ENCODE measurements at places on chromosomes 3 and 15.

DNA sequence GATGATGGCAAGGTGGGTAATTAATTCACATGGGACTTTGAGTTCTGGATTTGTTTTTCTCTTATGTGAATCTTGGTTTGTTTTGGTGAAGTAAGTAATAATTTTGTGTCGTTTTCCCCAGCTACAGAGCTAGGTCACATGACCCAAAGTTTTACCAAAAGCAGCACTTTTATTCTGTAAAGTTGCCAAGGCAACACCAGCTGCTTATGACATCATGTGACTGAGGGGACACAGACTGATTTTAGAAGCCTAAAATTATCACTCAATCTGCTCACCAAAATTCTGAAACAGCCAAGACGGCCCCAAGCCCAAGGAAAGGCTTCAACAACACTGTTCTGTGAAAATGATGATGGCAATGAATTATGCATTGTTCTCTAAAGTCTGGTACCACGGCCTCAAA, 63.9 kb downstream of the MEX3B start:
- no peak for DNase-seq

GRCh38 chr15:73697033-73697467, 12.9 kb downstream of the CD276 start:
- DNase-seq, result peak; percentile 94

DNA sequence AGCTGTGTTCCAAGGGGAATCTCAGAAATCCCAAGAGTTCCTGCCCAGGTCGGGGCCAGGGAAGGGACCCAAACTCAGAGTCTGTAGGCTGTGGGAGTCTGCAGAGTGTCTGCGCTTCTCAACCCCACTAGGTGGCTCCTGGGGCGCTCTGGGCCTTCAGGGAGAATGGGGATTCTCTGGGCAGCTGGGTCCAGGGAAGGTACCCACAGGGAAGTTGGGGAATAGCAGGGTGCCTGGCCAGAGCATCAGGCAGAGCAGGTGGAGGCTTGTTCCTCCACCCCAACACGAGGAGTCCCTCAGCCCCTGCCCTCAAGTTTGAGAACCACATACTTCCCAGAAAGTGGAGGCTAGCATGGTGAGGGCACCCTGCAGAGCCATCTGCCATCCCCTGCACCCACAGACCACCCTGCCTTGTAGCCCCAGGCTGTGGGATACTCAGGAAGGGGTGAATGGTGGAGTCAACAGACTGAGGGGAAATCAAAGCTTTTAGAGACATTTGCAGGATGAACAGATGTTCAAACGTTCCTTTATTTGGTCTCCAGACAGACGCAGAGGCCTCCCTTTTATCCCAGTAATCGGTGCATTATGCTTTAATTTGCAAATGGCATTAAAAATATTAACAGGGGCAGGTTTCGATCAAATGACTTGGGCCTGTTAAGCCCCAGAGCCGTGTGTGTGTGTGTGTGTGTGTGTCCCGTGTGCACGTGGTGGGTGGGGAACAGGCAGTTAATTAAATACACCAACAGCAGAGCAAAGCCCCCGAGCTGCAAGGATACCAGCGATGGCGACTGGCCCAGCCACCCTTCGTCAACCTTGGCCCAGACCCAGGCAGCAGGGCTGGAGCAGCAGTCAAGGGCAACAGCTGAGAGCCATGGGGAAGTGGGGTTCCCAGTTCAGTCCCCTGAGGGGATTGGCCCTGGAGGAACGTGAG, 57.7 kb downstream of the DNAJB8 start:
- no peak for DNase-seq

DNA sequence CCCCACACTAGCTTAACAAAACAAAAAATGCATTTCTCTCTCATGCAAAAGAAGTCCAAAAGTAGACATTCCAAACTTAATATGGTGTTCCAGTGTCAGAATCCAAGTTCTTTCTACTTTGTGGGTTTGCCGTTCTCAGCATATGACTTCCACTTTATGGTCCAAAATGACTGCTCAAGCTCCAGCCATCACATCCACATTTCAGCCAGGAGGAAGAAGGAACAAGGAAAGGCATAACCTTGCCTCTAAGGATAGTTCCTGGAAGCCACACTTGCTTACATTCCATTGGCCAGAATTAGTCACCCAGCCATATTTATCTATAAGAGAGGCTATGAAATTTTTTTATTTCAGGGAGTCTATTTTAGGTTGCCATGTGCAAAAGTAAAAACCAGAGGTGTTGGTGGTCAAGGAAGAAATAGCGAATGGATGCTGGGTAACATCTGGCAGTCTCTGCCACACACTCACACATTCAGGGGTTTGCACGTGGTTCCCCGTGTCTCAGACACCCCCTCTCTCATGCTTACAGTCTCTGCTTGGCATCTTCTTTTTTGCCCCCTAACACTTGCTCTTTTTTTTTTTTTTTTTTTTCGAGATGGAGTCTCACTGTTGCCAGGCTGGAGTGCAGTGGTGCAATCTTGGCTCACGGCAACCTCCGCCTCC, 69.3 kb downstream of the RPL39L start:
- no peak for DNase-seq

DNA sequence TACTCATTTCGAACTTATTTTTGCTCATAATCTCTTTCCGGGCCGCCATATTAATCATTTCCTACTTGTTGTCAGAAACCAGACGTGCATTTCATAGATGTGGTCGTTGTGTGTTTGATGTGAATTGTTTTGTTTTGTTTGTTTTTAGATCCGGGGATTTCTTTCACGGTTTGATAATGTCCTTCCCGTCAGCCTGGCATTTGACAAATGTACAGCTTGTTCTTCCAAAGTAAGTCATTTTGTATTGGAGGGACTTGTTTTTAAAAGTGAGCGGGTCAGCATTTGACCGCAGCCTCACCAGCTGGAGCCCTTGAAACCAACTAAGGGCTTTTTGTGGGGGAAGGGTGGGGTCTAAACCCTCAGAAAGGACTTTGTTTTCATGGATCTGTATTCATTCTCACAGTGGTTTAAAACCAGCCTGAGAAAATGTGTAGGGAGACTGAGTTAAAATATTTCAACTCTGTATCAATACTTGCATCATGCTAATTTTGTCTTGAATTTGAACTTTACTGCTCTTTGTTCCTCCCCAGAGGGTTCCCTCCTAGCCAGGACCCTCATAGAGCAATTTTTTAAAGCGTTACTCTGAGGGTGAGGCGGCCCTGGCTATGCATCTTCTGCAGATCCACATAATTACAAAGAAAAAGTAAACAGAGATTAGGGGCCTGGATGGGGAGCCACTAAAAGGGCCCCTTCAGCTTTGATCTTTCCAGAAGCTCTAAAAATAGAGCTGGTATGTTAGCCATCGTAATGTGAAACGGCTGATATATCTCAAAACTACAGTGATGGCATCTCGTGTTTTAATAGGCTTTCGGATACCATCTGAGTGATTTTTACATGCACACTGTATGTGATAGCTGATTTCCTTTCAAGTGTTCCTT, 107.9 kb downstream of the ATG7 start:
- peak; percentile 35 for DNase-seq

- no peak for DNase-seq
Observed at GRCh38 chr15:51938286-51938685, 33.3 kb downstream of the LEO1 start.

GRCh38 chr15:20346082-20346805, 195.4 kb downstream of the GOLGA6L6 start:
- no peak for DNase-seq

DNA sequence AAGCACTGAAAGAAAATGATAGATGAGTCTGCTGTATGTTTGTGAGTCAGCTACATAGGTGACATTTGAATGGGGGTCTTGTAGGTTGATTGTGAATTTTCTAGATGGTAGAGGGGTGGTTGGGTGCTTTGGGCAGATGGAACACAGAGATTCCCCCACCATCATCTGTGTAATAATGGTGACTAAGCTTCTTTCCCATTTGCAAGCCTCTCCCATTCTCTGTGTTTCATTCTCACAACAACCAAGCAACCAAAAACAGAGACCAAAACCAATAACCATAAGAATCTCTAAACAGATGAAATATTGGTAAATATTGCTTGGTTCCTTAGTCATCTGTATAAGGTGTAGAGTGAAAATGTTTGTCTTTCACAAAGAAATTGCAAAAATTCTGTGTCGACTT, 17.8 kb upstream of the UTS2B start:
- no peak for DNase-seq

GRCh38 chr3:195866686-195867511, 41.5 kb downstream of the TNK2 start:
- no peak for DNase-seq

- no peak for DNase-seq
Observed at GRCh38 chr3:96803870-96804269, 10.5 kb upstream of the EPHA6 start.

DNA sequence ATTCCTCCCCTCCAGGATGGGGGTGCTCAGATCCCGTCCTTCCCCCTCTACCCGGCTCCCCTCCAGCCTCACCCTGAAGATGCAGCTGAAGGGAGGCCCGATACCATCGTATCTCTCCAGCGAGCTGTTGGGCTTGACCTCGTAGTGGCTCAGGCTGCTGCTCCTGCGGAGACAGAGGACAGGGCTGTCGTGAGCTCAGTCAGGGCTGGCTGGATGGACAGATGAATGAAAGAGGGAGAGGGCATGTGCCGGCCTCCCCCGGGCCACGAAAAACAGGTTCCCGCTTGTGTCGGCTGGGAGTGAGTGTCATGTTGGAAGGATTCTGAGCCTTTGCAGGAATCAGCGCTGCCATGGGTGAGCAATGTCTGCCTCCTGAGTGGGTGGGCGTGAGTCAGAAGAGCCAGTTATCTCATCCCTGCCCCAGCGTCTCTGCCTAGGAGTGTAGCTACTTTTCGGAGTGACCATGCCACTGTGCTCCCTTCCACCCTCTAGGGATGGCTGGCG, 35.2 kb downstream of the FEM1B start:
- DNase-seq, result peak; percentile 44

- peak; percentile 31 for DNase-seq
Observed at GRCh38 chr3:67947808-67948508, 293.5 kb upstream of the SUCLG2 start.

- DNase-seq, result peak; percentile 19
Observed at GRCh38 chr3:25831578-25831977, 41.7 kb downstream of the OXSM start.

DNA sequence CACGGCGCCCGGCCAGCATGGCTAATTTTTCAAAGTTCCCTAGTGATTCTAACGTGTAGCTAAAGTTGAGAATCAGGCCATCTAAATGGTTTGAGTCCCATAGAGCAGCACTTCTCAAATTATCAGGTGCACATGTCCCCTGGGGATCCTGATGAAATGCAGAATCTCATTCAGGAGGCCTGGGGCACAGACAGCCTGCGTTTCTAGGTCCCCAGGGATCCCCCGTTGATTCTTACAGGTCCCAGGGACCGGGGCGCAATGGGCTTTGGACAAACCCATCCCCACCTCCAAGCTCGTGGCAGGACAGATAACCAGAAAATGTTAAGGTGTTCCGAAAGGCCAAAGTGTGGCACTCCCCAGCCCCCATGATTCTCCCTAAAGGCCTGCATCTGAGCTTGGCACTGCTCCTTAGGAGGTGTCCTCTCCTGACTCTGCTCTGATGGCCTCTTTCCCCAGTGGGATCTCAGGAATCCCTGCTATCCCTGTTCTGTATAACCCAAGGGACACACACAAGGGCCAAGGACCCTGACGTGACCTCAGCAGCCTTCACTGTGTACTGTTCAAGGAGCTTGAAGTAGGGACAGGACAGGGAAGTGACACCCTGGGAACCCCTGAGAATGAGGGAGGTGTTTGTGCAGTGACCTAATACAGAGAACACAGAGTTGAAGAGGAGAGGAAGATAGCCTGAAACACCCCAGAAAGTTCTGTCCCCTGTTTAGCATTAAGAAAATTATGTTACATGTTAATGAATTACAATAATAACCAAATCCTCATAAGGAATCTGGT, 8.0 kb downstream of the LRRK1 start:
- no peak for DNase-seq

DNA sequence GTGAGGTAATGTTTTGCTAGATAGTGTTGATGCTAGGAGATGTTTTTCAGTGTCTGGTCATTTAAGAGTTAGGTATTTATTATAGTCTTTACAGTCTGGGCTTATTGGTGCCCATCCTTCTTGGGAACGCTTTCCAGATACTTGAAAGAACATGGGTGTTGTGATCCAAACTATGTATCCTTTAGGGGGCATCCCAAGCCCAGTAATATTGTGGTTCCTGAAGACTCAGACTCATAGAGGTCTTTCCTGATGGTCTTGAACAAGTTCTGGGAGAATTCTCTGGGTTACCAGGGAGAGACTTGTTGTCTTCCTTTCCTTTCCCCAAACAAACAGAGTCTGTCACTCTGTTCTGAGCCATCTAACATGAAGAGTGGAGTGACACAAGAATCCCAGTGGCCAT, 99.7 kb upstream of the LRRC3B start:
- no peak for DNase-seq

DNA sequence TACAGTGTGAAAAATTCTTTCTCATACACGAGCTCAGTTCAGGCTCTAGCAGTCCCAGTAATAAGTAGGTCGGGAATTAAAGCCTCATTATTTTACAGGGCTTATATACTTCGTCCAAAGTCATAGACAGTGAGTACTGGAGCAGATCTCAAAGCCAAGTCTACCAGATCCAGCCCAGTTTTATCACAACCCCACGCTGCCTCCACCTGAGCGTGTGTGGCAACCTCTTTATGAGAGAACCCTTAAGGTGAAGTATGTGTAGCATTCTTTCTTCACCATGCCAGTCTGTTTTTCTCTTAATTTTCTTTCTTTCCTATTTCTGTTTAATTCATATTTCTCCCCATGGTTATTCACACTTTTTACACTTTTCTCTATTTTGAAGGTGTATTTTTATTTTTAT, 574.6 kb upstream of the ARPP21 start:
- no peak for DNase-seq

DNA sequence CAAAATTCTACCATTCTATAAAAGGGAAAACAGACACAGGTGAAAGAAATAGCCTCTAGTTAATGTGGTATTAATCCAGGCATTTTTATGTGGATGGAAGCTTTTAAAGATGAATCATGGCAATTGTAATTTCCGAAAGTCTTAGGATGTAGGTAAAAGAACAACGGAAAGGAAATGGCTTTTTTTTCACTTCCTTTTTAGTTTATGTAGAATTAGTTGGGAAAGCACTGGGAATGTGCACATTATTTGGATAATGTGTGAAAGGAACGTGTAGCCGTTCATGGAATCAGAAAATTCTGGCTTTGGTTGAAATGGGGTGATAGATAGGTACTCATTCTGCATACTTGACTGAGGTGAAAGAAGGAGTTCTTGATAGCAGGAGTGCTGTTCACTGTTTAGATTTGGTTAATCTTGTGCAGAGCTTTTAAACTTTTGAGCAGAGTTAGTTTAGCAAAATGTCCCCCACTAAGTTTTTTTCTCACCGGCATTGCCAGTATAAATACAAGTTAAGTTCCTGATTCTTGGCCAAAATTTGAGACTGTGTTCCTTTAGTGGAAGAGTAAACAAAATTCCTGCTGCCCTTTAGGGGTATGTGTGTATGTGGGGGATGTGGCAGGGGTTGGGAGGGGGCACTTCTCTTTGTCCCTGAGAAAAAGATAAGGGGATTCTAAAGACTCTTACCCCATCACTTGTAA, 20.2 kb upstream of the UTS2B start:
- no peak for DNase-seq

- DNase-seq, result no peak
Observed at GRCh38 chr15:34739346-34739745, 15.5 kb downstream of the GJD2 start.

- no peak for DNase-seq
Observed at GRCh38 chr15:91400481-91400880, 300.4 kb downstream of the SV2B start.
